Heart right ventricle (tissue), 16 donors: ENCODE measurements at places on chromosomes 12 and 14. TPM values are rescaled to one million over a fixed set of nuclear protein-coding genes. Genes with fewer than 3 reads are reported as not detected.

The KCNMB4 gene
- 3.5 TPM for total RNA-seq

The GLIPR1L2 gene
- 2.0 TPM for total RNA-seq

The CDKL1 gene
- total RNA-seq, result 2.4 TPM

The LPAR5 gene
- 2.9 TPM for total RNA-seq

DNA sequence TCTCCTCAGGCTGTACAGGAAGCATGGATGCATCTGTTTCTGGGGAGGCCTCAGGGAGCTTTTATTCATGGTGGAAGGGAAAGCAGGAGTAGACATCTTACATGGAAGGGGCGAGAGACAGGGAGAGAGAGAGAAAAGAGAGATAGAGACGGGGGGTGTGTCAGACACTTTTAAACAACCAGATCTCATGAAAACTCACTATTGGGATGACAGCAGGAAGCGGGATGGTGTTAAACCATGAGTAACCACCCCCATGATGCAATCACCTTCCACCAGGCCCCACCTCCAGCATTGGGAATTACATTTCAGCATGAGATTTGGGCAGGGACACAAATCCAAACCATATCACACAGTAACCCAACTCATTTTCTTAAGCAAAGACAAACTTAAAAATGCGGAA is 110.0 kb upstream of the EEA1 start:
- H3K4me3 ChIP-seq, result no peak overlapping the region
- no peaks in the 10 kb centered on the region for H3K4me1 ChIP-seq
- H3K27ac ChIP-seq, result no peak overlapping the region
- DNase-seq, result no peak

- H3K4me1 ChIP-seq, result peaks cover 14% of the 10 kb centered on the region
- peak overlapping the region; percentile 27 for H3K27ac ChIP-seq
- DNase-seq, result no peak
- no peak overlapping the region for H3K4me3 ChIP-seq
- no peaks in the 10 kb centered on the region for H3K36me3 ChIP-seq
These were observed 52.0 kb downstream of the PEBP1 start for GRCh38 chr12:118187751-118188435.

GRCh38 chr12:40327535-40327934 is 102.7 kb downstream of the LRRK2 start:
- H3K27me3 ChIP-seq, result no peaks in the 10 kb centered on the region
- no peak overlapping the region for H3K27ac ChIP-seq
- H3K4me1 ChIP-seq, result no peaks in the 10 kb centered on the region
- peaks cover 67% of the 10 kb centered on the region for H3K36me3 ChIP-seq

GRCh38 chr12:65962036-65962430 is 137.8 kb downstream of the HMGA2 start:
- no peaks in the 10 kb centered on the region for H3K36me3 ChIP-seq
- DNase-seq, result no peak
- no peak overlapping the region for H3K27ac ChIP-seq
- H3K27me3 ChIP-seq, result no peaks in the 10 kb centered on the region
- no peaks in the 10 kb centered on the region for H3K4me1 ChIP-seq

DNA sequence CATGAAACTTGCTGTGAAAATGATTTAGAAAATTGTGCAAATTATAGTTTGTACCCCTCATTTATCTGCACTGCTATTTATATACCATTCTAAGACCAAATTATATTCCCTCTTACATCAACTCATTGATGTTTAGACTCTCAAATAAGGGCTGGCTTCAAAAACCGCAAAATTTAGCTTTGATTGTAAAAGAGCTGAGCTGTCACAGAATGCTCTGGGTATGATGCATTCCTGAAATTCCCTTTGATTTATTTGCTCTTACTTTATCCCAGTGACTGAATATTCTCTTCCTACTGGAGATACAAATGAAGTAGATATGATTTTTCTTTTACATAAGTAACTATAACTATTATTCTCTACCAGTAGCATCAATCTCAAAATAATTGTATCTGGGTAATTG is 78.0 kb upstream of the TMTC2 start:
- H3K36me3 ChIP-seq, result no peaks in the 10 kb centered on the region
- H3K4me1 ChIP-seq, result no peaks in the 10 kb centered on the region
- no peak overlapping the region for H3K27ac ChIP-seq
- H3K4me3 ChIP-seq, result no peak overlapping the region
- no peak for DNase-seq

GRCh38 chr12:116266631-116267349 is 10.7 kb downstream of the MED13L start:
- H3K4me3 ChIP-seq, result no peak overlapping the region
- H3K27me3 ChIP-seq, result no peaks in the 10 kb centered on the region
- peaks cover 65% of the 10 kb centered on the region for H3K4me1 ChIP-seq

DNA sequence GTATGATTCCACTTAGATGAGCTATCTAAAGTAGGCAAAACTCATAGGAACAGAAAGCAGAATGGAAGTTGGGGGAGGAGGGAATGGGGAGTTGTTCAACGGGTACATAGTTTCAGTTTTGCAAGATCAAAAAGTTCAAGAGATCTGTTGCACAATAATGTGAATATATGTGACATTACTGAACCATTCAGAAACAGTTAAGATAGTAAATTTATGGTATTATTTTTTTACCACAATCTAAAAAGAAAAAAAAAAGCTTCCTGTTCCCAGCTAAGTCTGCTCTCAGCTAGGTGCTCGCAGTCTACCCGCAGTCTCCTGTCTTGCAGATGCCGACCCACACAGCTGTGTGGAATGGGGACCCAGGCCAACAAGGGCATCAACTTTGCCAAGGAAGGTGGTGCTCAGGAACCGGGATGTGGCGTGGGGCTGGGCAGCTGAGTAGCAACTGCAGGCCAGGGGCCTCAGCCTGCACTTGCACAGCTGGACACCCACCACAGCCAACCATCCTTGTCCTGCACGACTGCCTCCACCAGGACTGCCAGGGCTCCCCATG is 15.3 kb upstream of the ANO6 start:
- no peaks in the 10 kb centered on the region for H3K27me3 ChIP-seq
- no peaks in the 10 kb centered on the region for H3K4me1 ChIP-seq
- no peak for DNase-seq
- H3K36me3 ChIP-seq, result no peaks in the 10 kb centered on the region

- no peaks in the 10 kb centered on the region for H3K27me3 ChIP-seq
- H3K36me3 ChIP-seq, result no peaks in the 10 kb centered on the region
- H3K27ac ChIP-seq, result no peak overlapping the region
- peaks cover 3% of the 10 kb centered on the region for H3K4me1 ChIP-seq
- no peak for DNase-seq
- no peak overlapping the region for H3K4me3 ChIP-seq
These were observed 68.1 kb downstream of the CIT start for GRCh38 chr12:119809023-119809422.

DNA sequence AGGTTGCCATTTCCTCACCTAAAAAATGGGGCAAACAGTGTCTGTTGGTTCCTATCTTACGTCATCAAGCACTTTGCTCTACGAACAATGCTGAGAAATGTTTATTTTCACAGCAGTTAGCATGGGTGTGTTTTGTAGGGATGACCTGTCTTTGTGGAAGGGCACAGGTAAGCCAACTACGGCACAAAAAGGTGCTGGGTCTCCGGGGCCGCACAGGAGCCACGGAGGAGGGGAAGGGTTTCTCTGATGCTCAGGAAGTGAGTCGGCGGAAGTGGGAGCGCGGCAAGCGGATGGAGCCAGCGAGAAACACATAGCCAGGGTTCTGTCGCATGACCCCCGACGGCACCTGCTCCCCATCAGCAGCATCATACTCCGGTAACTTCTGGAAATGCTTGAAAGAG is 65.6 kb upstream of the TCL1B start:
- no peak overlapping the region for H3K27ac ChIP-seq
- H3K4me1 ChIP-seq, result no peaks in the 10 kb centered on the region
- no peaks in the 10 kb centered on the region for H3K27me3 ChIP-seq
- H3K36me3 ChIP-seq, result no peaks in the 10 kb centered on the region

- no peaks in the 10 kb centered on the region for H3K4me1 ChIP-seq
- no peaks in the 10 kb centered on the region for H3K36me3 ChIP-seq
- H3K4me3 ChIP-seq, result no peak overlapping the region
These were observed 268.2 kb downstream of the ADGRD1 start for GRCh38 chr12:131221957-131222328.
